ENCODE measurements at places on chromosomes 3 and 15.

- no peak overlapping the region for H3K4me3 ChIP-seq
- no peaks in the 10 kb centered on the region for H3K4me1 ChIP-seq
- no peak overlapping the region for H3K27ac ChIP-seq
These were observed 273.6 kb upstream of the PROK2 start for GRCh38 chr3:72058493-72059081.

DNA sequence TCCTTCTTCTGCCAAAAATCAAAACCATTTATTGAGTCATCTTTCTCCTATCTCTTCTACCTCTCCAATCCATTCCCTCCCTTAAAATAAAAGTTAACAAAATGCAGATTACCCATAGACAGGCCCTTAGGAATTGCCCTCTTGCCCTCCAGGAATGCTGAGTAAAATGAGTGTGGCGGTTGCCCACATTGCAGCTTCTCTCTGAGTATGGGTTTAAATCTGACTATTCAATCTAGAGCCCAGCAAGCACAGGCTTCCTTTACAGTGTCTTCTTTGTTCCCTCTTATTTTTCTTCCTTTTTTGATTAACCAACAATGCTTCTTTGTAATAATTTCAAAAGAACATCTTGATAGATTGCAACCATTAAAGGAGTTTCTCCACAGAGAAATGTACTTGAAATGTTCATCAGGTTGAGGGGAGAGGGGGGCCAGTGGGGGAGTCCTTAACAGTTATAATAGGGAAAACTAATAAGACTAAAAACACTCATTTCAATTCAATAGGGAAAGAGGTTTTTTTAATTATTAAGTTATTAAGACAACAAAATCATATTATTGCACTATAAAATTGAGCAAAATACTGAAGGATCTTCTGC is 135.3 kb upstream of the LMCD1 start:
- peaks cover 2% of the 10 kb centered on the region for H3K27me3 ChIP-seq
- peaks cover 4% of the 10 kb centered on the region for H3K4me1 ChIP-seq
- H3K27ac ChIP-seq: no peak overlapping the region
- no peak for DNase-seq
- no peak overlapping the region for H3K4me3 ChIP-seq
- H3K36me3 ChIP-seq: no peaks in the 10 kb centered on the region

GRCh38 chr15:35663956-35664355 is 118.0 kb upstream of the DPH6 start:
- H3K4me3 ChIP-seq: no peak overlapping the region
- no peaks in the 10 kb centered on the region for H3K36me3 ChIP-seq
- DNase-seq: no peak
- no peaks in the 10 kb centered on the region for H3K27me3 ChIP-seq
- no peak overlapping the region for H3K27ac ChIP-seq

DNA sequence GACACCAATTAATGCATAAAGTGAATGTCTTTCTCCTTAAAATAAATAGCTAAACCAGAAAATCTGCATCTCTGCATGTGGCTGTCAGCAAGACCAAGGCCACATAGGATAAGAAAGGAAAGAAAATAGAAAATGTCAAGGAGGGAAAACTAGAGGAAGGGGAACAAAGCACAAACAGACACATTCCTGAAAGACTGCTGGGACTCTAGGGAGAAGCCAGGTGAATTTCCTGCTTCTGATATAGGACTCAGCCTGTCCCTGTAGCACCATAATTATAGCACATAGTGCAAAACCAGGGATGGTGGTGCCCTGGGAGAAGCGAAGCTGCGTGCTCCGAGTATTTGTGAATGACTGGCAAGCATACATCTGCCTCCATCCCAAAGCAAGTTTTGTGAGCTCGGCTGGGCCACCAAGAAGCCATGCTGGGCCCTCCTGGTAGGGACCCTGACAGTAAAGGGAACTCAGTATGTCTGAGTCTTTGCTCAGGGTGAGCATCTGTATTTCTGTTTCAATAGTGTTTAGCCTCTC is 14.2 kb downstream of the FSTL1 start:
- H3K36me3 ChIP-seq: no peaks in the 10 kb centered on the region
- DNase-seq: no peak
- no peak overlapping the region for H3K27ac ChIP-seq

- no peaks in the 10 kb centered on the region for H3K4me1 ChIP-seq
- H3K36me3 ChIP-seq: no peaks in the 10 kb centered on the region
- DNase-seq: no peak
- no peak overlapping the region for H3K27ac ChIP-seq
- H3K27me3 ChIP-seq: peaks cover 2% of the 10 kb centered on the region
These were observed 14.5 kb downstream of the EPHB1 start for GRCh38 chr3:134809427-134810051.

GRCh38 chr15:100931143-100931890 is 12.2 kb downstream of the LRRK1 start:
- peaks cover 4% of the 10 kb centered on the region for H3K27me3 ChIP-seq
- no peak overlapping the region for H3K4me3 ChIP-seq
- H3K36me3 ChIP-seq: peaks cover 13% of the 10 kb centered on the region

GRCh38 chr3:138271189-138271794 is 58.4 kb downstream of the NME9 start:
- H3K4me3 ChIP-seq: no peak overlapping the region
- H3K27me3 ChIP-seq: no peaks in the 10 kb centered on the region
- DNase-seq: no peak

DNA sequence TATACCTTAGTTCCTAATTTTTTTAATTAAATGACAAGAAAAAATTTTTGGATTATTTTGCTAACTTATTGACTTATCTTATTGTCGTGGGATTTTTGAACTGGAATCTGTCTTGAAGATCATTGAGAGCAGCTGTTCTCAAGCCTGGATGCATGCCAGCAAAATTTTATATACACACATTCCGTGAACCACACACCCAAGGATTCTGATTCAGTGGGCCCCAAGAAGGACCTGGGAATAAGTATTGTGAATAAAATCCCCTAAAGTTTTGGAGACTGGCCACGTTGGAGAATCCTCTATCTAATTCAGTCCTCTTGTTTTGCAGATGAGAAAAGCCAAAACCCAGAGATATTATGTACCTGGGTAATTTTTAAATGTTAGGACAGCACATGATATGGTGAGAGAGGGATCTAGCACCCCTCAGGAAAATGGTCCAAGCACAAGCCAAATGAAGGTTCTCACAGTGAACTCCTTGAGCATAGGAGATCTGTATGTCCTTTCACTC is 55.2 kb downstream of the UNC13C start:
- no peaks in the 10 kb centered on the region for H3K27me3 ChIP-seq
- no peak overlapping the region for H3K4me3 ChIP-seq
- no peak for DNase-seq
- no peaks in the 10 kb centered on the region for H3K36me3 ChIP-seq
- no peaks in the 10 kb centered on the region for H3K4me1 ChIP-seq
- no peak overlapping the region for H3K27ac ChIP-seq

- no peaks in the 10 kb centered on the region for H3K36me3 ChIP-seq
- H3K4me1 ChIP-seq: no peaks in the 10 kb centered on the region
- no peak overlapping the region for H3K27ac ChIP-seq
- H3K27me3 ChIP-seq: no peaks in the 10 kb centered on the region
- no peak for DNase-seq
These were observed 126.2 kb upstream of the SYNPR start for GRCh38 chr3:63151897-63152296.

- no peaks in the 10 kb centered on the region for H3K36me3 ChIP-seq
- peaks cover 10% of the 10 kb centered on the region for H3K4me1 ChIP-seq
- H3K27me3 ChIP-seq: no peaks in the 10 kb centered on the region
- H3K27ac ChIP-seq: no peak overlapping the region
- H3K4me3 ChIP-seq: no peak overlapping the region
These were observed 701.8 kb downstream of the ZPLD1 start for GRCh38 chr3:103136621-103137020.

DNA sequence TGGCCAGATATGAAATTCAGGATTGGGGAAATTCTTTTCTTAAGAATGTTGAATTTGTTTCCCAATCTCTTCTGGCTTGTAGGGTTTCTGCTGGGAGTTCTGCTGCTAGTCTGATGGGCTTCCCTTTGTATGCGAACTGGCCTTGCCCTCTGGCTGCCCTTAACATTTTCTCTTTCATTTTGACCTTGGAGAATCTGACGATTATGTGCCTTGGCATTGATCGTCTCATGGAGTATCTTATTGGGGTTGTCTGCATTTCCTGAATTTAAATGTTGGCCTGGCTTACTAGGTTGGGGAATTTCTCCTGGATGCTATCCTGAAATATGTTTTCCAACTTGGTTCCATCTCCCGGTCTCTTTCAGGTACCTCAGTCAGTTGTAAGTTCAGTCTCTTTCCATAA is 152.2 kb downstream of the CFAP20DC start:
- H3K36me3 ChIP-seq: peaks cover 13% of the 10 kb centered on the region
- no peak for DNase-seq
- no peak overlapping the region for H3K27ac ChIP-seq
- H3K4me3 ChIP-seq: no peak overlapping the region
- peaks cover 2% of the 10 kb centered on the region for H3K27me3 ChIP-seq
- no peaks in the 10 kb centered on the region for H3K4me1 ChIP-seq

- no peak overlapping the region for H3K4me3 ChIP-seq
- peaks cover 15% of the 10 kb centered on the region for H3K36me3 ChIP-seq
- no peak overlapping the region for H3K27ac ChIP-seq
- no peak for DNase-seq
These were observed 104.9 kb upstream of the NEDD4 start for GRCh38 chr15:56098195-56098863.

GRCh38 chr15:74383286-74383685 is 15.8 kb upstream of the CYP11A1 start:
- peaks cover 5% of the 10 kb centered on the region for H3K27me3 ChIP-seq
- H3K27ac ChIP-seq: no peak overlapping the region
- H3K36me3 ChIP-seq: no peaks in the 10 kb centered on the region
- no peak overlapping the region for H3K4me3 ChIP-seq

DNA sequence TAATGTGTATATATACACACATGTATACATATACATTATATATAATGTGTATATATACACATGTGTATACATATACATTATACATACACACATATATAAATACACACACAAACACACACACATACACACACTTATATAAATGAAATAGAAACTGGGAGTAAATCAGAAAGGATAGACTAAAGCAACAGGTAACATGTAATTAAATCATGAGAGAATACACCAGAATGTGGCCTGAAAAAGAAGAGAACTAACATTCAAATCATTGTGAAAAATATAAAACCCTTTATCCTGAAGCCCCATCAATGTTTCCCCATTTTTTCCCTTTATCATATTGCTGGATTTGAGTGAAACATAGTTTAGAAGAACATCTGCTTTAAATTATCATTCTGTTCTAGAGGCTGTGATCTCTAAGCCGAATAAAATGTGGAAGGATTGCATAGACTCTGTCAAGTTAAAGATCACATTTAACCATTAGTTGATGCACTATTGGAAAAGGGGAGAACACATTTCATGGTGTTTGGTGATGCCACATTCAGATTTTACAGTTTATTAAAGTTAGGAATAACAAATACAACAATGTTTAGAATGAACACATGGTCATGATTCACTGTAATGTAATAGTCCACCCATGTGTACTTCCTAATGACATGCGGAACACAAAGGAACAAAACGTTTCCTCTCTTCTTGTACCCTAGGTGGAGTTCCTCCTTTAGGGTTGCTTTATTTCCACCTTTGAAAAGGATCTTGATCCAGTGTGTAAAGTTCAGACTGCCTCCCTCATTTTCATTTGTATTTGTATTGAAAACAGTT is 12.5 kb upstream of the THRB start:
- H3K36me3 ChIP-seq: no peaks in the 10 kb centered on the region
- H3K4me1 ChIP-seq: no peaks in the 10 kb centered on the region
- H3K27ac ChIP-seq: no peak overlapping the region
- DNase-seq: no peak
- H3K4me3 ChIP-seq: no peak overlapping the region

DNA sequence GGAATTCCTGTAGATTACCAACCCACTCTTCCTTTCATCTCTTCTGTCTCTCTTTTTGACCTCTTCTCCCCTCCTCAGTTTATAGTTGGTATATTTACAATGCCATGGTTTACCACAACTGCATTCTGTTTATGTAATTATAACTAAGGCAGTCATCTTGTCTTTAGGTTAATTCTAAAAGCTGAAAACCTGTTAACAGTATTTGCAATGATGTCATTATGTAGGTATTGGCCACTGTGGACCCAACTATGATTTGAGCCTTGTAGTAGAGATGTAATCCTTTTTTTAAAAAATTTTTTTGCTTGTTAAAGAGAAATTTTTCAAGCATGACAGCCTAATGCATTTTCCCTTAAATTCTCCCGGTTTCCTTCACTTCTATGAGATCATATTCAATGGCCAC is 30.7 kb upstream of the CHST2 start:
- peaks cover 7% of the 10 kb centered on the region for H3K27me3 ChIP-seq
- H3K36me3 ChIP-seq: no peaks in the 10 kb centered on the region
- DNase-seq: no peak
- H3K27ac ChIP-seq: no peak overlapping the region
- H3K4me3 ChIP-seq: no peak overlapping the region

DNA sequence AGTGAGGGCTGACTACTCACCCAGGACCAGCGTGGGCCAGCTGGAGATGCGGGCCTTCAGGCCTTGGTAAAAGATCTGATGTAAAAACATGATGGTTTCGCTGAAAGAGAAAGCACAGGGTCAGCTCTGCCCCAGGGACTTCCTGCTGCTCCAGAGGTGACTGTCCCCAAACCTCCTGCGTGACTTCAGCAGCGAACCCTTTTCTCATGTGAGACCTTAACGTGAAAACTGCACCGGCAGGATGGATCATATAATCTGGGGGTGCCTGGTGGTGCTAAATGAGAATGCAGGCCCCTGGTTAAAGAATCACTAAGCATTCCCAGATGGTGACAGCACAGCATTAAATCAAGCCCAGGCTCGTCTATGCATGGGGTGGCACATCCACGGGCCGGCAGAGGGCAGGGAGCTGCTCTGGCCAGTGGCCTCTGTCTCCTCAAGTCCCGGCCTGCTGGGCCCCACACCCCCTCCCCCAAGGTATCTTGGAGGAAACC is 55.4 kb downstream of the RASGRF1 start:
- no peak for DNase-seq
- no peak overlapping the region for H3K4me3 ChIP-seq
- peaks cover 4% of the 10 kb centered on the region for H3K27me3 ChIP-seq

- no peak overlapping the region for H3K4me3 ChIP-seq
- no peak for DNase-seq
- no peaks in the 10 kb centered on the region for H3K36me3 ChIP-seq
- no peaks in the 10 kb centered on the region for H3K27me3 ChIP-seq
These were observed 105.7 kb downstream of the PPP2R3A start for GRCh38 chr3:136070953-136071949.
